ENCODE measurements at places on chromosomes 4 and X.
A peak's percentile ranks its signal among the peaks of the same experiment; 100 is the strongest.

- no peak for DNase-seq
Observed at GRCh38 chrX:52988985-52989917, 30.9 kb upstream of the FAM156A start.

- peak; percentile 72 for DNase-seq
Observed at GRCh38 chr4:151887031-151887815, 126.4 kb upstream of the GATB start.

DNA sequence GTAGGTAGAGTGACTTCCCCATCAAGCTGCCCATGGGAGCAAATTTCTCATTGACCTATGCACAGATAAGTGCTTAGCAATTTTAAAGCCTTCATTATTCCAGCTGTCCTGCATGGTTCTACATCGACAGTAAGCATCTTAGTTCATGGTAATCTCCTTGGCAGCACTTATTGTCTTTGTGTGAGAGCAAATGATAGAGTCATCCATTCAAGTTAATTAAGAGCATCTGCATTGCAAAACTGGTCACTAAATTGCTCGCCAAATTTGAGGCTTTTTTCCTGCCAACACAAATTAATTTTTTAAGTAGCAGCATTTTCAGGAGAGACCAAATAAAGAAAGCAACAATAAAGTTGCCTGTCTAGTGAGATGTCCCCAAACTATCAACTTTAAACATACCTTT is 76.7 kb downstream of the SH3BGRL start:
- DNase-seq = no peak

GRCh38 chr4:7850489-7850888 is 89.2 kb downstream of the AFAP1 start:
- DNase-seq = no peak
